ENCODE measurements at places on chromosomes 11 and 22.

- DNase-seq, result no peak
Measured at GRCh38 chr11:129453293-129453721, 77.7 kb downstream of the BARX2 start.

GRCh38 chr22:22810018-22810427, 77.6 kb upstream of the IGLL5 start:
- peak; percentile 82 for DNase-seq

GRCh38 chr11:74729397-74729796, 1.8 kb downstream of the CHRDL2 start:
- no peak for DNase-seq

GRCh38 chr22:43183496-43184277, 3.2 kb downstream of the TTLL12 start:
- peak; percentile 94 for DNase-seq

GRCh38 chr22:26525946-26526564, 13.8 kb upstream of the TFIP11 start:
- DNase-seq, result no peak

Measured in hematopoietic multipotent progenitor cell treated with erythropoietin and hydrocortisone succinate and interleukin-3 and kit ligand, for 4 days (in vitro differentiated cells).